CD14-positive monocyte (primary cell): ENCODE measurements at places on chromosomes 1 and 21.

DNA sequence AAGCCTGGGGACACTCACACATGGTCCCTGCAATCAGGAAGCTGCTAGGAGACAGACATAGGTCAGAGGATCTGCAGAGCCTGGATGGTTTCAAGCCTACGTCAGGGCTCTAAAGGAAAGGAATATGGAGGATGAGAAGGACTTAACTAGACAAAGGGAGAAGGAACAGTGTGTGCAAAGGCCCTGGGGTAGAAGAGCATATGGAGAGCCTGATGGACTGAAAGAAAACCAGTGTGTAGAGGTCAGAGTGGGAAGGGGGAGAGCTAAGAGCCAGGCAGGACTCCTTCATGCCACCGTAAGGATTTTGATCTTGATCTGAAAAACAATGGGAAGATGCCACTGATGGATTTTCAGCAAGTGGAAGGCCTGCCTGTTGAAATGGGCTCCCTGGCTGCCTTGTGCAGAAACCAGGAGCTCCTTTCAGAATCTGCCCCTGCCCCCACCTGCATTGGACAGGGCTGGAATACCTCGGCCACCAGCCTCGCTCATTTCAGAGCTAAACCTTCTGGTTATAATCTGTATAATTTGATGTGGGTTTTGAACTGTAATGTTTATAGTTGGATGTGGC, 8.6 kb downstream of the FHAD1 start:
- DNase-seq: no peak

DNA sequence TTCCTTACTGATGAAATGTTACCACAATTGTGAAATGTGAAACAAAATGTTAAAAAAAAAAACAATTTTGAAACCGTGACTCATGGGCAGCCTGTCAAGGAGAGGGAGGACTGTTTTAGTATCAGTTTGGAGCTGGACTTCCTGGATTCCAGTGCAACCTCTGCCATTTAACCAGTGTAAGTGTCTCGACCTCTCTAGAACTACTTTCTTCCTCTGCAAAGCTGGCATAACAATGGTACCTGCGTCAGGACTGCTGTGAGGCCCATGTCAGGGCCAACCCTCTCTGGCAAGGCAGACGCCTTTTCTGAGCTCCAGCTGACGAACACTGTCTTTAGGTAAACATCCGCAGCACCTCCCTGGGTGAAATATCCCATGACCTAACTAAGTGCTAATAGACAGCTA, 20.9 kb downstream of the URB1 start:
- DNase-seq: peak; percentile 68

- no peak for DNase-seq
These were observed 1.8 kb downstream of the DISC1 start for GRCh38 chr1:231628207-231628876.

DNA sequence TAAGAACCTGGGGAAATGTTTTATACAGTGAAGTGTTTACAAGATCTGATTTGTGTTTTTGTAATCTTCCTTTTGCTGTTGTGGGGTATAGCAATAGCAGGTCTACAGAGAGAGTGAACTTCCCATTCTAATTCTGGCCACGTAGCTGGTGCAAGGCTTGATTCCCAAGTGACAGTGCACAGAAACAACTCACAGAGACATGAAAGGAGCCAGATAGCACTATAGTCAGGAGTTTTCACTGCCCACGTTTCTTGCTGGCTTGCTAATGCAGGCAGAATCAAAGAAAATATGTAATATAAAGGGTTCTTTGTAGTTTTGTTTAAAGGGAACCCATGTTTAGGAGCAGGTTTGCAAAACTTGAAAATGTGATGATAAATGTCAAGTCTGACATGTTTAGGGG, 170.9 kb upstream of the IVNS1ABP start:
- no peak for DNase-seq

DNA sequence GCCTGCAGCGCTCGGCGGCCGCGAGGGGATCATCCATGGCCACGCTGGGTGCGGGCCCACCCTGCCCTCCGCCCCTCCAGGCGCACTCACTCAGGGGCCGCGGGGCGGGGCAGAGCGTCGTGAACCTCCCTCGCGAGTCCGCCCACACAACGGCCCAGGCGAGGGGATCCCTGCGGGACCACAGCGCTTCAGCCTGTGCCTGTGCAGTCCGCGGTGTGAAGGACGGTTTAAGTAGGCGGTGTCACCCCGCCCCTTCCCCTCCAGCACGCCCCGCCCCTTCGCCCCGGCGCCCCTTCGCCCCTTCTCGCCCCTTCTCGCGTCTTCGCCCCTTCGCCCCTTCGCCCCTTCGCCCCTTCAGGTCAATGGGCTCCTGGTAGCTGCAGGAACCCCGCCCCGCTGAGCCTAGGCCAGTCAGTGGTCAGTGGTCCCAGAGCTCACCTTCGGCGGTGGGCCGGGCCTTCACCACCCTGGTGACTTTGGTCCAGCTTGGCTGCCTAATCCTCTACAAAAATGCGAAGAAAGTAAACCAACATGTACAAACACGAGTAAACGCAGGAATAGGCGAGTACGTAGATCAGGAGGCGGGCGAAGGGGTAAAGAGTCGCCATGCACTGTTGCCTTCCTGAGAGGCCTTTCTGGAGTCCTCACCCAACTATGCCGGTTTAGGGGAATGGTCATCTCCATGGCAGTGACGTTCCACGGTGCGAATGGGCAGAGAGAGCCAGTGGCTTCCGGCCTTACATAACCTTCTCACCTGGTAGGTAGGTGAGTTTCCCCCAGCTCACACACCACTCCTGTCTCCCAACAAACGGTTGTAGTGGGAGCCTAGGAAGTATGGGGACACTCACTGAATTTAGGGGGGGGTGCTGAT, 19.6 kb upstream of the DMRTB1 start:
- DNase-seq: no peak

- peak; percentile 3 for DNase-seq
These were observed 31.9 kb downstream of the MROH9 start for GRCh38 chr1:170967042-170967910.

GRCh38 chr1:10250663-10251062, 40.3 kb downstream of the KIF1B start:
- no peak for DNase-seq

GRCh38 chr1:152502496-152503180, 8.0 kb upstream of the LCE5A start:
- DNase-seq: no peak

DNA sequence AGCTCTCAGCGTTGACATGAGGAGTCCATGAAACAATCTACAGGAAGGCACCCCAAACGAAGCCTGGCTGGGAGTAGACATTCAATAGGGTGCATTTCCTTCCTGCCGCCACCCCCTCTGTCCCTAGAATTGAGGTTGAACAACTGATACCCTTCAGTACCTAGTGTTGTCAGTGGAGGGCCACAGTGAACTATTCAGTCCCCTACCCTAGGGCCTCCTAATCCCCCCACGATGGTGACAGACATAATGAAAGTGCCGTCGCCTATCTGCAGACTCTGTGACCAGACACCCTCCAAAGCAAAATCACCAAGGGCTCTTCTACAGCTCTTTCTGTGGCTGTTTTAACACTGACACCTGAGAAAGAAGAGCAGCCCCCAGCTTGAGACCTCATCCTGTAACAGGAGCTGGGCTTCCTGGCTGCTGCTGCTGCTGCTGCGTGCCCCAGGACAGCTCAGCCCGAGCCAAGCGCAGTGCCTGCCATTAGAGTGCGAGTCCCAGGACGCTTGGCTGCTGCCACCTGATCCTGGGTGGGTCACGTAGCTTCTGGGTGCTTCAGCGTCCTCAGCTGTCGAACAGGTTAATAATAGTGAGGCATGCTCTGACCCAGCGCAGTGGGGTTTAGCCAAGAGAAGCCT, 183.0 kb downstream of the ZBTB18 start:
- no peak for DNase-seq

DNA sequence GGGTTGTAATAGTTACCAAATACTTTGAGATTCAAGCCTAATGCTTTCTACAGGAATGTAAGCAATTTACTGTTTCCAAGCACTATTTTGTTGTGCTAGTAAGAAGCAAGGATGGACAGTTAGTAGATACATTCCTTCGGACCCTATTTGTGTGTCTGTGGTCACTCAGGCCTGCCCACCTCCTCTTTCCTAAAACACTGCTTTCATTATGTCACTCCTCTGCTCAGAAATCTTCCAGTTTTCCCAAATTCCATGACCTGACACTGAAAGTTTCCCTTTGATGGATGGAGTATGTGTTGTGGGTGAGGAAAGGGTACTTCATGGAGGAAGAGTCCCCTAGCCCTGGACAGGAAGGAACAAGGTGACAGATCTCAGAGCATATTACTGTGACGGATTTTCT, 141.1 kb downstream of the DISP1 start:
- no peak for DNase-seq

DNA sequence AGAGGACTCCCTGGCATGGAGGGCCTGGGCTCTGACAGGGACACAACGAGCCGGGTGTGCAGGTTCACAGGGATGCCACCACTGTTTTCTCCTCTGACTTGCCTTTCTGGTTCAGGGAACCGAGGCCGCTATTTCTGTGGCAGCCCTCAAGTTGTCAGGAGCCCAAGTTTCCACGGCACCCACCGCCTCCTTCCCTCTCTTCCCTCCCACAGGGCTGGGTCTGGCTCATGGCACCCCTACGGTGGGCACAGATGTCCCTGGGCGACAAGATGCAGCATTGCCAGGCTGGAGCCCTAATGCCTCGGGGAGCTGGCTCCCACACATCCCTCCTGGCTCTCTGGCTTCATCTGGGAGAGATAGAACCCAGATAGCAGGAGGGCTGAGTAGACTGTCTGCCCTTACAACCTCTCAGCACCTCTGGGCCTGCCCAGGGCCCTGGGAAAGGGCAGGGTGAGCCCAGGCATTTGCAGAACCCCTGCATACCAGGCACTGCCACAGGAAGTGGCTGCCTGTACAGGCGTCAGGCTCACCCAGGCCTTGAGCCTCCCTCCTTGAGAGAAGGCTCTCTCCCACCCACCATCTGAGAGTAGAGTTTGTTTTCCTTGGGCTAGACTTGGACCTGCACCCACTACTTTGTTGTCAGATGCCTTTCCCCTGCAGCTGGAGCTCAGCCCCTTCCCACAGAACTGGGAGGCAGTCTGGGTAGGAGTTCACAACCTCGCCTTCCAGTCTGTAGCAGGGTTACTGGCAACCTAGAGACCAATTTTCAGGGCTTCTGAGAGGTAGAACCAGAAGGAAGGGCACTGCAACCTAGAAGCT, 20.5 kb downstream of the KCNC4 start:
- no peak for DNase-seq

- DNase-seq: peak; percentile 13
These were observed at the start of gene PDE4B for GRCh38 chr1:65792669-65793358. PDE4B (plus strand) TSS chr1:65792895.

GRCh38 chr1:175294179-175294756, 101.7 kb upstream of the KIAA0040 start:
- no peak for DNase-seq

- no peak for DNase-seq
These were observed 207.9 kb downstream of the DPYD start for GRCh38 chr1:97712980-97713379.

- no peak for DNase-seq
These were observed 30.5 kb downstream of the ALG14 start for GRCh38 chr1:95042286-95042685.

GRCh38 chr1:221118938-221119320, 239.7 kb downstream of the HLX start:
- DNase-seq: no peak
